Astrocyte (in vitro differentiated cells and primary cell): ENCODE measurements at places on chromosomes 1 and 21. TPM values are rescaled to one million over a fixed set of nuclear protein-coding genes. Genes with fewer than 3 reads are reported as not detected.

OR2G6 gene
- not detected in 2 replicates for total RNA-seq

GRCh38 chr1:226419284-226420029 is 11.6 kb upstream of the PARP1 start:
- no peak for DNase-seq

DNA sequence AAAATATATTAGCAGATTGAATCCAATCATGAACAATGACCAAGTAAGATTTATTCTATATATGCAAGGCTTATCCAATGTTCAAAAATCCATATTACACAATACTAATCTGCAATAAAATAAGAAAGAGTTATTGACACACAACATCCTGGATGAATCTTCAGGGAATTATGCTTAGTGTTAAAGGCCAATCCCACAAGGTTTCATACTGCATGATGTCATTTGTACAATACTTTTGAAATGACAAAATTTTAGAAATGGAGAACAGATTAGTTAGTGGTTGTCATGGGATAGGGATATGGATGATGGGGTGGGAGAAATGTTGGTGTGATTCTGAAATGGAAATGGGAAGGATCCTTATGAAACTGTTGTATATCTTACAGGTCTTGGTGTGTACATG is 425.7 kb downstream of the SIPA1L2 start:
- no peak for DNase-seq

AMY2A gene
- total RNA-seq: not detected in 2 replicates

GRCh38 chr21:37039411-37040075 is 33.0 kb downstream of the RIPPLY3 start:
- DNase-seq: no peak

GIPC2 gene
- not detected in 2 replicates for total RNA-seq

DNA sequence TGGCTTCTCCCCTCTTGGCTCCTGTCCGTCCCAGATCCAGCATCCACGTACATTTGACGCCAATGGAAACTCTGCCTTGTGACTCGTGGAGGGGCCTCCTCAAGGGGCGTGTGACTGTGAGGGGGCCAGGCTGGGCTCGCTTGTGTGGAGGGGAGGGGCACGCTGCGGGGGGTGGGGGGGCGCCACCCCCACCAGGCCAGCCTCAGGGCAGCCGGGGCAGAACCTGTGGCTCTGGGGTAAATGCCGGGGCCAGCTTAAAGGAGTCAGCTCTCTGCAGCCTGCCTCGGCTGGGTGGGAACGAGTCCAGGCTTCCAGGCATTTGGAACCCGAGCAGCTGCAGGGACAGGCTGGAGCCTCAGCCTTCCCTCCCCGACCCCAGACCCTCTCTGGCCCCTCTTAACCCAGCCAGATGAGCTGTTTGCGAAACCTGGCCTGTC is 94.1 kb downstream of the SIK1 start:
- DNase-seq: no peak

- DNase-seq: no peak
These were observed 27.6 kb upstream of the LAPTM5 start for GRCh38 chr1:30785181-30785580.

FLAD1 gene
- total RNA-seq: 46.6 and 51.5 TPM in 2 replicates

DNA sequence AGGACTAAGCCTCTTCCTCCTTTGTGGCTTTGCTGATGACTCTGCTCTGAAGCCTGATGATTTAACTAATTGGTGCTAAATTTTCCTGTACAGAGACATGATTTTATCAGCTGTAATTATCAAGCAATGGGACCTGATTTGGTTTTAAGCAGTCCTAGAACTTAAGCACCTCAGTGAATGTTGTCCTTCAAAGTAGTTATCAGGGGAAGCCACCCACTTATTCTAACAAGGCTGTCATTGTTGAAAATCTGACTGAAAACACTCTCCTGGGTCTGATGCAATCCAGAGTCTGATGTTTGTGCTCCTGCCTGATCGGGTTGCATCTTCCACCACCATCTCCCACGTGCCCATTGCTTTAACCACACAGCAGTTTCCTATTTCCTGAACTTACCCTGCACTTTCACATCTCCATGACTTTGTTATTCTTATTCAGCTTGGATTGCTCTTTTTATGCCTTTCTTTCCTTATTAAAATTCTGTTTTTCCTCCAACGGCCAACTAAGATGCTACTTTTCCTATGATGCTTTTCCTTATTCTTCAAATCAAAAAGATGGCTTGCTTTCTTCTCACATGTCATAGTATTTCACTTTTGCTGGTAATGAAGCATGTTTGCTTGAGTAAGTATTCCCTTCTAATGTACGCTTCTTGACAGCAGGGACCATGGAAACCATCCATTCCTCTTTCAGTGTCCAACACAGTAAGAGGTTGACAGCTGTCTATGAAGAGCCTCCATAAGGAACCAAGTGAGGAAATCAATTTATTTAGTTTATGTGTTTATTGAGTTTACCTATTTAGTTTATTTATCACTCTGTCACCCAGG is 55.0 kb downstream of the S1PR1 start:
- DNase-seq: peak; percentile 63

PLA2G5 gene
- not detected in 2 replicates for total RNA-seq

GRCh38 chr1:82837766-82838465 is 1037.2 kb downstream of the ADGRL2 start:
- peak; percentile 47 for DNase-seq

DNA sequence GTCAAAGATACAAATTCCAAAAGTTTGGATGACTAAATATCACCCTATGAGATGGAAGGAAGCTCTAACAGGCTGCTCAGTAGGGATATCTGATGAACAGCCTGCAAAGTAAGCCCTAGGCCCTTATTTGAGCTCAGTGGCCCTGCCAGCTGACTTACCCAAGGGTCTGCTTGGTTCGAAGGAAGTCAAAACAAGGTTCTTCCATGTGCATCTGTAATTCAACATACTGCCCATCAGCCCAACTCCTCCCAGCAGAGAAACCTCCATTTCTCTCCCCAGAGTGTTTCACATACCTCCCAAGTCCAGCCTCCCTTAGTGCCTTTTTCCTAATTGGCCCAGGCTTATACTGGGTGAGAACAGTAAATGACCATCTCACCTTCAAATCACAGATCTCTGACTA is 86.6 kb downstream of the NRDC start:
- DNase-seq: no peak

DNA sequence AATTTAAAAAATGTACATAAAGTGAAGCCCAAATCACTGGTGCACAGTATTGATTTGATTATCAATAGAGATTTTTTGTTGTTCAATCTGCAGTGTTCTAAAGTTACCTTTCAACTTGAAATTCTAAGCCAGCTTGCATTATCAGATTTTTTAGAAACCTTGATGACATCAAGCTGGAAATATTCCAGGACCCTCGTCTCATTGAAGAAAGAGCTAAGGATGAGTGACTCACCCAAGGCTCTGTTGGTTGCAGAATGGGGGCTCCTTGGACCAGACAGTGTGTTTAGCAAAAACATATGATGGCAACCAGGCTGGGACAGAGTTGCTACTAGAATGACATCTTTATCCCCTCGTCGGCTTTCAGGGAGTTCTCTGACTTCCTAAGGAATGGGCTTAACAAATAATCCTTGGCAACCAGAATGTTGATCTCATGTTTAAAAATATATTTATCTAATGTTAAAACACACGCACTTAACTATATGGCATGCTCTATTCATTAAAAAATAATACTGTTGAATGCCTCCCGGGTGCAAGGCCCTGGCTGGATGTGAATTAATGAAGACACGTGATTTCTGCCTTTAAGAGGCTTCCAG is 79.7 kb downstream of the RUNX3 start:
- DNase-seq: no peak

CD52 gene
- total RNA-seq: 1.9 TPM in 1 of 2 replicates, not detected in the other

PTPN7 gene
- 0.58 and 0.75 TPM in 2 replicates for total RNA-seq

CBS gene
- 169 and 195 TPM in 2 replicates for total RNA-seq

TMEM222 gene
- 43.8 and 46.0 TPM in 2 replicates for total RNA-seq

CAMK1G gene
- 0.41 and 0.45 TPM in 2 replicates for total RNA-seq

- no peak for DNase-seq
These were observed 684 bp downstream of the LTN1 start for GRCh38 chr21:28991861-28992525.

DNA sequence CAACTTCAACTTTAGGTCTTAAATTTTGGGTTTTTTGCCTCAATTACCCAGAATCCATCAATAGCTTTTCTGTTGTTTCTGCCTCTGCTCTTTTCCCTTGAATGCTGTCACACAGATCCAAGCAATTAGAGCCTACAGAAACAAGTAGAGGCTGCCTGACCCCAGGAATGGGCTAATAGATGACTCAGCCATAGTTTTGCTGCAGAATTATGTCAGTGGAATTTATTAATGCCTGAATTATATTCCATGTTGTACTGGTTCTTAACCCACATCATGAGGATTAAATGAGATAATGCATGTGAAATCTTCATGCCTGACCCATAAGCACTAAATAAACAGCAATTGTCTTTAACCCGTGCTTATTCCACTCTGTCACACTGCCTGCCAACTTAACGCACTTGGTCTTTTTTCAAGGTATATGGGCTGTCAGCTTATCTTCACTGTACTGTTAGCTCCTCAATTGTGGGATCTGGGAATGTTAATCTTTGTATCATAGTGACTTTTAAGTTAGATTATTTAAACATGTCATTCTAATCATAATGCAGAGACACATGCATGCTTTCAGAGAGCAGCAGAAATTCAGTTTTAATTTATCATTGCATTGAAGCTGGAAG is 213.3 kb downstream of the ROR1 start:
- DNase-seq: peak; percentile 71

MR1 gene
- total RNA-seq: 1.2 and 1.6 TPM in 2 replicates

- DNase-seq: no peak
These were observed 69.2 kb upstream of the SSBP3 start for GRCh38 chr1:54475357-54475881.

DNA sequence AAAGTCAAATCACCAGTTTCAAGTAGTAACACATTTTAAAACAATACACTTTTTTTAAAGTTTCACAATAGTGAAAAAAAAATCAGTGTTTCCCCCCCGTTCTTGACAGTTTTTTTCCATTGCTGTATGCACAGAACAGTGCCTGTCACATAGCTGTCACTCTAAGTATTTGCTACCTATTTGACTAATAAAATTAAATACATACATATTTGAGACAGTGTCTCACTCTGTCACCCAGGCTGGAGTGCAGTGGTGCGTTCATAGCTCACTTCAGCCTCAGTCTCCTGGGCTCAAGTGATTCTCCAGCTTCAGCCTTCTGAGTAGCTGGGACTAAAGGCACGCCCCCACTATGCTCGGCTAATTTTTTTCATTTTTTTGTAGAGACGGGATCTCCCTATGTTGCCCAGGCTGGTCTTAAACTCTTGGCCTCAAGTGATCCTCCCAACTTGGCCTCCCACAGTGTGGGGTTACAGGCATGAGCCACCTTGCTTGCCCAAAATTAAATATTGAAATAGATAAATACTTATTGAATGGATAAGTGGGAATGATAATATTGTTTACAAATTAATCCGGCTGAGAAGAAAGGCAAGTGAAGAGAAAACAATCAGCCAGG is 12.6 kb upstream of the RHBG start:
- DNase-seq: no peak

GRCh38 chr1:235434001-235434400 is 66.8 kb downstream of the TBCE start:
- no peak for DNase-seq
